ENCODE measurements at places on chromosomes 7 and 10. TPM values are rescaled to one million over a fixed set of nuclear protein-coding genes. Genes with fewer than 3 reads are reported as not detected.

HOXA9 gene
- total RNA-seq = 0.44 TPM

TEX36 gene
- total RNA-seq = not detected

HOXA4 gene
- 2.8 TPM for total RNA-seq

PTPRE gene
- total RNA-seq = 3.7 TPM

NAT16 gene
- 0.17 TPM for total RNA-seq

GPC2 gene
- 1.0 TPM for total RNA-seq

Data from A549 treated with DMSO at 1 μM for 4 hours (cell line).